ENCODE measurements at places on chromosomes 5 and 9.

DNA sequence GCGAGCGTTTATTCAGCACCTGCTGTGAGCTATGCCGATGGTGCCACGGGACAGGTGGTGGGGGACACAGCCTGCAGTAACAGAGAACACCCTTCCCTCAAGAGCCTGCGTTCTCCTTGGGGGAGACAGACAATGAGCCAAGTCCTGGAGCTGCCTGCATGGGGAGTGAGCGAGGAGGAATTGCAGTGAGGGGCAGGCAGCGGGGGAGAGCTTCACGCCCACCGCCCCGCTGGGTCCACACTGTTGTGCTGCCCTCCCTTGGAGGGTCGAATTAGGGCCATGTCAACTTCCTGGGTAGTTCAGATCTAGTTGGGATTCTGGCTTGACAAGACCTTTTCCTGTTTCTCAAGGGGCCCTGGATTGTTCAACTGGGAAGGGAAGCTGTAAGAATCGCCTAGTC lies 55.5 kb upstream of the N4BP3 start:
- no peaks in the 10 kb centered on the region for H3K36me3 ChIP-seq
- H3K4me3 ChIP-seq, result no peak overlapping the region
- no peak overlapping the region for H3K27ac ChIP-seq
- H3K27me3 ChIP-seq, result no peaks in the 10 kb centered on the region
- H3K4me1 ChIP-seq, result no peaks in the 10 kb centered on the region
- DNase-seq, result no peak

DNA sequence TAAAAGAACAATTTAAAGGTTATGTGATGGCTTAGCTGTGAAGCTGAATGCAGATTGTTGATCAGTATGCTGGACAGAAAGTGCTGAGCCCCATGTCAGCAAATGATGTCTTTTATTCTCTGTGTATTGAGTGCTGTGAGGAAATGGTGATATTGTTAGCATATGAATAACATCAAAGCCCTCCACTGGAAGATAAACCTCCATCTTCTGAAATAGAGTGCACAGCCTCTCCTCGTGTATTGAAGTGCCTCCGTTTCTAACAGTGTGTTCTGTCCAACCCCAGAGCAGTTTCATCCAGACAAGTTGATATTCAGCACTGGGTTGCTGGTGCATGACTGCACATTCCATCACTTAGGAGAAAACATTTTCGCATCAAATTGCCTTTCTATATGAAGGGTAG lies 242.9 kb downstream of the CSNK1G3 start:
- DNase-seq, result no peak
- no peaks in the 10 kb centered on the region for H3K27me3 ChIP-seq
- H3K36me3 ChIP-seq, result no peaks in the 10 kb centered on the region

- H3K27me3 ChIP-seq, result no peaks in the 10 kb centered on the region
- no peaks in the 10 kb centered on the region for H3K36me3 ChIP-seq
- no peak overlapping the region for H3K27ac ChIP-seq
- DNase-seq, result no peak
These were observed 296 bp downstream of the ZSWIM6 start for GRCh38 chr5:61332358-61332749.

DNA sequence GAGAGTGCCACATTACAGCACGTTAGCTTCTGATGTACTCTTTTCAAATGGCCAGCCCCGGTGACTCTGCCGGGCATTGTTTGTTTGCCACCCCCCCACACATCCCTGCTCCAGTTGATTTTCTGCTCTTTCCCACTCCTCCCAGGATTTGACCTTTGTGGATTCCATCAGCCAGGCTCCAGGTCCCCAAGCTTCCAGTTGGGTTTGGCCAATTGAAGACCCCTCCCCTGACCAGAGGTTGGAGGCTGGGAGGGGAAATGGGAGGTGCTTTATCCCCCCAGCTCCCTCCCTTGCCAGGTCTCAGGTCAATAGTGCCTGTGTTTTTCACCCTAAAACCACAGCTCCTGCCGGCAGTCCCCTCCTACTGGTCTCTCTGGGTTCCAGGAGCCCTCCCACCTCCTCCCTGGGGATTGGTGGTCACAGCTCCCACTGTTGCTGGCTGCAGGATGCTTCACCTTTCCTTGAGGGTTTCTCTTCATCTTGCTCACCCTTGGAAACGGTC lies 34.9 kb downstream of the IRF1 start:
- peaks cover 100% of the 10 kb centered on the region for H3K4me1 ChIP-seq
- no peaks in the 10 kb centered on the region for H3K27me3 ChIP-seq
- peak overlapping the region; percentile 41 for H3K4me3 ChIP-seq
- DNase-seq, result no peak
- peak overlapping the region; percentile 77 for H3K27ac ChIP-seq

DNA sequence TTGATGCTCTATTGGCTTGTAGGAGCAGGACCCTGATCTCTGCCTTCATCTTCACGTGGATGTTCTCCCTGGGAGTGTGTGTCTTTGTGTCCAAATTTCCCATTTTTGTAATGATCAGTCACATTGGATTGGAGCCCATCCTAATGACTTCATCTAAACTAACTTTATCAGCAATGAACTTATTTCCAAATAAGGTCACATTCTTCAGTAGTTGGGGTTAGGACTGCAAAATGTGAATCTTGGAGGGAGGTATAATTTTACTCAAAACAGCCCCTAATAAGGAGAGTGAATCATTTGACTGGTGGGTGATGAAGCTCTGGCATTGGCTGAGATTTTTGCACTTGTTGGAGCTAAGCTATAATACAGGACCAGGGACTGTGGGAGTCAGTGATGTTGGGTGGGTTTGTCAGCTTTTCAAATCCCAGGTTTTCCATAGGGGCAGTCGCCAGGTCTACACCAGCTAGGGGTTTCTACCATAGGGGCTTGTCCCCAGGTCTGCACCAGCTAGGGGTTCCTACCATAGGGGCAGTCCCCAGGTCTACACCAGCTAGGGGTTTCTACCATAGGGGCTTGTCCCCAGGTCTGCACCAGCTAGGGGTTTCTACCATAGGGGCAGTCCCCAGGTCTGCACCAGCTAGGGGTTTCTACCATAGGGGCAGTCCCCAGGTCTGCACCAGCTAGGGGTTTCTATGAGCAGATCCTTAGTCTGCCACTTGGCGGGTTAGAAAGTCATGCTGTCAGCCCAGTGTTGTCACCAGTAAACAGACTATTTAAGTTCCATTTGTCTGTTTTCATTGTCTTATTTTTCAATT lies 382.6 kb upstream of the DAP start:
- no peaks in the 10 kb centered on the region for H3K36me3 ChIP-seq
- H3K4me1 ChIP-seq, result no peaks in the 10 kb centered on the region
- DNase-seq, result no peak
- H3K4me3 ChIP-seq, result no peak overlapping the region

DNA sequence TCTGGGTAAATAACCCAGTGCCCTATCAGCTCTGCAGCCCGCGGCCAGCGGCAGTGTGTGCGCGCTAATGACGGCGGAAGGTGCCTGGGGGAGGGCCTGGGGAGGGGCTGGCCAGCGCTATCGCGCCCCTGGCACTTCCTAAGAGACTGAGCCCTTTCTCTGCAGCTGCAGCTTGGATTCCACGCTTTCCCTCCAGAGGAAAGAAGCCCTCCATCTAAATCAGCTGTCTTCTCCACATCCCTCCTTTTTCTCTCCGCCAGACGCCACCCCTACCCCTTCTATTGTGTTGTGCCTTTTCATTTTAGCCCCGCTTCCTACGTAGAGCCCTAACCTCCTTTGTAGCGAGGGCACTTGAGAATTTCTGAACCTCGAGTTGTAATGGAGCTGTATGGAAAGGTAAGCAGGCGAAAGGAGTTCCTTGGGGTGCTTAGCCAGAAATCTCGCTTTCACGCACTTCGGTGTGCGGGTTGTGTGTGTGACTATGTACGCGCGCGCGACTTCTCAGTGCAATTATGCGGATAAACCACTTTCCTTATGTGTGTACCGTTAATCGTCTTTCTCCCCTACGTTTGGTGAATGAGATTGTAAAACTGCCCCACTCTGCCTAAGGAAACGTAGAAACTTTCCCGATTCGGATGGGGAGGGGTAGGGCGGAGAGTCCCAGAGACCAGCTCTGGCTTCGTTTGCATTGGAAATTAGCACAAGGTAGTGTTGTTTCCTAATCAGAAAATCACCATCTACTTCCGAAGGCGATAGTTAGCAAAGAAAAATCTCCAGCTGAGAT lies 664 bp upstream of the RAB3C start:
- H3K27me3 ChIP-seq, result peaks cover 6% of the 10 kb centered on the region
- H3K4me3 ChIP-seq, result no peak overlapping the region
- peaks cover 14% of the 10 kb centered on the region for H3K4me1 ChIP-seq
- H3K36me3 ChIP-seq, result no peaks in the 10 kb centered on the region
- no peak for DNase-seq

DNA sequence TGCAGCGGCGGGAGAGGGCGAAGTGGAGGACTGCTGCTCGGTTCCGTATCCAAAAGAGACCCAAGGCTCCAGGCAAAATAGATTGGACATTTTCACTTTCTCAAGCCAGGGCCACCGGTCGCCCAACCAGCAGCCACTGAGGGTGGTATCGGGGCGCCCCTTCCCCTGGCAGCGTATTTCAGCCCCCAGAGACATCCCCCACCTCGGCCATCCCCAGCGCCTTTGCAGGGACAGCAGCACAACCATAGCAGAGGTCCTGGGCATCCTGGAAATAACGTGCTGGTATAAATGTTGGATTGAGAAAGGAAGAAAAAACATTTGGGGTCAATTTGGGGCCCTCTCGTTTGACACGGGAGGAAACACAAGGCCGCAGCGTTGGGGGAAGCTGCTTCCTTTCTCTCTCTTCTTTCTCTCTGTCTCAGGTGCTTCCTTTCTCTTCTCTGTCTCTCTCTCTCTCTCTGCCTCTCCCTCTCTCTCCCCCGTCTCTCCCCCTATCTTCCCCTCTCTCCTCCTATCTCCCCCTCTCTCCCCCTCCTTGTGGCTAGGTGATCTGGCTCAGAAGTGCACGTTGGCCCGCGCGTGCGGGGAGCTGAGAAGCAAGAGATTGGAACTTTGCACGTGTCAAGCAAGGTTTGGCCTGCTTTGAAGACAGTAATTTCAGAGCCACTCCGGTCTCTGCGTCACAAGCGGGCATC lies 624 bp upstream of the RETREG1 start:
- peak; percentile 53 for DNase-seq
- peak overlapping the region; percentile 91 for H3K27ac ChIP-seq
- H3K4me3 ChIP-seq, result peak overlapping the region; percentile 52
- H3K4me1 ChIP-seq, result peaks cover 47% of the 10 kb centered on the region
- H3K36me3 ChIP-seq, result no peaks in the 10 kb centered on the region

- DNase-seq, result no peak
- no peak overlapping the region for H3K4me3 ChIP-seq
- H3K36me3 ChIP-seq, result no peaks in the 10 kb centered on the region
- H3K4me1 ChIP-seq, result no peaks in the 10 kb centered on the region
These were observed 16.1 kb upstream of the TTLL11 start for GRCh38 chr9:122109035-122109813.

Data from CD4-positive, alpha-beta memory T cell (primary cell).